ENCODE measurements at places on chromosomes 6 and 20.

- DNase-seq, result no peak
These were observed 727.2 kb upstream of the MARCKS start for GRCh38 chr6:113129991-113130390.

DNA sequence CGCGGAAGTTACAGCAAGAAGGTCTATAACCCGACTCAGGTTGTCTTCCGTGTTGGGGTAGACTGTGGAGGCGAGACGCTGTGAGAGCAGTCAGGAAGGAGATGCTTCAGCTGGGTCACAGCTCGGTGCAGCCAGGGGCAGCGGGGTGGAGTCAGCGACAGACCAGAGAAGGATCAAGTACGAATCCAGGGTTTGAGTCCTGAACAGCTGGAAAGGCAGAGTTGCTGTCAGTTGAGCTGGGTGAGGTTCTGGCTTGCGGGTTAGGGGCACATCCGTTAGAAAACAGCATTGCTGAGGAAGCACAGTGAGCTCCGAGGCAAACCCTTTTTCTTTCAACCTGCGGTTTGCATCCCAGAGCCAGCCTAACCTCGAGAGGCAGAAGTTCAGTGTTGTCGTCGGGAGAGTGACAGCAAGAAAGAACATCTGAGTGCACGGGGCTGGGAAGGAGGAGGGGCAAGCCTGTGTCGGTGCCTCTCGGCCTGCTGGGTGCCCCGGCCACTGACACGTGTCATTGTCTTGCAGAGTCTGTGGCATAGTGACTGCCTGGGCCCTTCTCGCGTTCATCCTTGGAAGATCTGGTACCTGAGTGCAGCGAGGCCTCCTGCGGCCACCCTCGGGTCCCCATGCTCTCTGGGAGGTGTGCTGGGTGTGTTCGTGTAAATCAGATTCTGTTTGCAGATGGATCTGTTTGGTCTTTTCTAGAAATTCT, 20.0 kb downstream of the PNLDC1 start:
- DNase-seq, result no peak

DNA sequence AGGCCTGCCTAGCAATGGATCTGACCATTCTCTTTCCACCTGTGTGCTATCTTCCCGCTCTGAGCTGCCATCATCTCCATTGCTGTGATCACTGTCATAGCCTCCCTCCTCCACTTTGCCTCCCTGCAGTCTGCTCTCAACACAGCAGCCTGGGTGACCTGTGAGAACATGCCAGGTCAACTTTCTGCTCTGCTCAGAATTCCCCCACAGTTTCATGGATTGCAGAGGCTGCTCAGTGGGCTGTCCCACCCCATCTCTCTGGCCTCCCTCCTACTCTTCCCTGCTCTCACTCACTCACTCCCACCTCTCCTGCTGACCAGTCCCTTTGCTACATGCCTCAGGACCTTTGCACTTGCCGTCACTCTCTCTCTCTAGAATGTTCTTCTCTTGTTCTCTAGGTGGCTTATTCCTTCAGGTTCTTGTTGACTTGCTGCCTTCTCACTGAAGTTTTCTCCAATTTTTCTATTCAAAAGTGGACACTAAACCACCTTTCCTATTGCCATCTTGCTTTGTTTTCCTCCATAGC, 159.9 kb downstream of the CD83 start:
- DNase-seq, result no peak

- DNase-seq, result no peak
These were observed 61.9 kb upstream of the NRSN1 start for GRCh38 chr6:24064106-24064505.

- DNase-seq, result no peak
These were observed 81.6 kb downstream of the DTD1 start for GRCh38 chr20:18669241-18670019.

DNA sequence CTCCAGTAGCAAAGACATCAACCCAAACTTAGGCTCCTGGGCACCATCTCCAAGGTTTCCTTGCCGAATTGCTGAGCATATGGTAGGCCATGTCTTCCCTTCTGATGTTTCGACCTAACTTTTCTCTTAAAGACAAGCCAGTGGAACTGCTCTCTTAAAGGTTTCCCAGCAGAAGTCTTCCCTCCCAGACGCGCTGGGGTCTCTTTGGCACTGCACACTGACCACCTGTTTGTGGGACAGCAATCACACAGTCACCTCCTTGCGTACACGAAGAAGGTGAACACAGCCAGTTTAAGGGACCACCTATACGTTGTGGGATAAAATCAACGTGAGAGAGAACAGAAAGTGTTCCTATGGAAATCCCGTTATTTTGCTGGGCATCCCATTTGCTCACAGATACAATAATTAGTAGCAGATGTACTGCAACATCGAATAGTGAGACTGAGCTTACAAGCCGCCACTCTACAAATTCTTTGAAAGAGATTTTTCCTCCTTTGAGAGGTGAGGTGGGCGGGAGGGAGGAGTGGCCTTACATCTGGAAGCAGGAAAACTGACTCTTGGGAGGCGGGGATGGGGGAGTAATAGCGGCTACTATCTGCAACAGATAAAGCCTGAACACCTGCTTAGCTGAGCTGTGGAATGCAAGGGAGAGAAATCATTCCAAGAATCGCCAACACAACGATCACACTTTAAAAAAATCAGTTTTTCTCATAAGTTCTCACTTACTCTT, 9.9 kb downstream of the GRIK2 start:
- DNase-seq, result no peak

DNA sequence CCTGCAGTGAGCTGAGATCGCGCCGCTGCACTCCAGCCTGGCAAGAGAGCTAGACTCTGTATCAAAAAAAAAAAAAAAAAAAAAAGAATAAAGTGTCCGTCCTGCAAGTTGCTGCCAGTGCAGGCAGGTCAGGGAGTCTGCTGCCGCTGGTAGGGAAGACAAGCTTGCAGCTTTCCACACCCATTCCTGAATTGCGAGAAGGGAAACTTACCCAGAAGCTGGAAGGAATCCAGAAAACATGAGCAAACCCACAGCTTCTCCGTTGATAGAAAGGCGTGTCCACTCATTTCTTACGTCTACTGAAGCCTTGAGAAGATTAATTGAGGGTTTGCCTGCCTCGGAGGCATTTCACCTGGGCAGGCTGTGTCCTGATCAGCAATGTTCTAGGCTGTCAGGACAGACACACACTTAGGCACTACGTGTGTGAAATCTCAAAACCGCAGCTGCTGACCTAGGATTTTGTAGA, 61.6 kb upstream of the DSP start:
- peak; percentile 72 for DNase-seq

GRCh38 chr6:1393641-1394283, 4.4 kb downstream of the FOXF2 start:
- DNase-seq, result no peak

- no peak for DNase-seq
These were observed 1.7 kb downstream of the SNX21 start for GRCh38 chr20:45835329-45835765.

GRCh38 chr6:104431096-104431495, 428.6 kb downstream of the HACE1 start:
- no peak for DNase-seq

DNA sequence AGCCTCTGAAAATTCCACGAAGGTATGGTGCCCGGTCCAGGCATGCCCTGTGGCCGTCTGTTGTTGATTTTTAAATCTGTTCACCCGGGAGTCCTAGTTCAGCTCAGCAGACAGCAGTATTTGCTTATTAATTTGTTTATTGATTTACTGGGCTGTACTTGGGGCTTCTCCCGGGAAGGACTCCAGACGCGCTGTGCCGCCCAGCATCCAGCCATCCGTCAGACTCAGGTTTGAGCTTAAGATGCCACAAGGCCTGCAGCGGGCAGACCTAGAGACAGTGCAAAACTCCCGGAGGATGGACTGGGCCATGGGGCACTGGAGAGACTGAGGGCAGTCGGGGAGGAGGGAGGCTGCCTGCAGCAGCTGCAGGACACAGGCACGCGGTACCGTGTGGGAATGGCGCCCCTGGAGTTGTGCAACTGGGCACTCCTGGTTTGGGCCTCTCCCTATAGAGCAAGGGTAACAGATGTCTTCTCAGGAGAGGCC, 17.3 kb upstream of the CCDC167 start:
- DNase-seq, result no peak

GRCh38 chr20:56361900-56362299, 3.1 kb downstream of the FAM210B start:
- DNase-seq, result no peak

GRCh38 chr6:137223370-137224131, 4.4 kb upstream of the IFNGR1 start:
- DNase-seq, result no peak

- DNase-seq, result no peak
These were observed 3.1 kb downstream of the NTSR1 start for GRCh38 chr20:62711703-62712101.

DNA sequence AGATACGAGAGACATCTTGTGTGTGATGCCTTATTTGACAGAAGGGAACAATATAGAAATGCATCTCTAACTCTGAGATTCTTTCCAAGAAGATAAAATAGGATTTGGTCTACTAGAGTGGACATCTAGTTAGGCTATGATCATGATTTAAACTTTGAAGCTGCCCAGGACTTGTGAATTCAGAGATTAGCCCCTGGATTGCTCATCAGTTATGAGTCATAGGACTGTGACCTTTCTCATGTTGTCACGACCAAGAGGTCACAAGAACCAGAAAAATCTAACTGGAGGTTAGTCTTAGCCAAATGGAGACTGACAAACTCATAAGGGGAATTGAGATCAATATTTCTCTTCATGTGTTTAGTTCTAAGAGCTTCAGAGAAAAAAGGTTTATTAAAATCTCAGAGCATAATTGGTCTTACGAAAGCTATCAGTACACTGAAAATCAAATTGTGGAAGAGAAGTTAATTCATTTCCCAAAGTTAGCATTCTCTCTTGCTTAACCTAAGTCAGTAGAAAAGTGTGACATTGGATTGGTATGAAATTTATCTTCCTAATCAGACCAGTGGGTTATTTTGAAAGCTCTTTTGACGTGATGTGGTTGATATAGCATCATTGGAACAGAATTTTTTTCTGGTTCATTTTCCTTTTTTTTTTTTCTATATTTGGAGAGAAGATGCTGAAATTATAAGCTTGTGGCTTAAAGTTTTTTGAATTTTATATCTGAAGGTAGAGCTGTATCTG, 245.7 kb downstream of the RNF144B start:
- peak; percentile 20 for DNase-seq

- no peak for DNase-seq
These were observed 8.0 kb downstream of the INSM1 start for GRCh38 chr20:20375862-20376261.

DNA sequence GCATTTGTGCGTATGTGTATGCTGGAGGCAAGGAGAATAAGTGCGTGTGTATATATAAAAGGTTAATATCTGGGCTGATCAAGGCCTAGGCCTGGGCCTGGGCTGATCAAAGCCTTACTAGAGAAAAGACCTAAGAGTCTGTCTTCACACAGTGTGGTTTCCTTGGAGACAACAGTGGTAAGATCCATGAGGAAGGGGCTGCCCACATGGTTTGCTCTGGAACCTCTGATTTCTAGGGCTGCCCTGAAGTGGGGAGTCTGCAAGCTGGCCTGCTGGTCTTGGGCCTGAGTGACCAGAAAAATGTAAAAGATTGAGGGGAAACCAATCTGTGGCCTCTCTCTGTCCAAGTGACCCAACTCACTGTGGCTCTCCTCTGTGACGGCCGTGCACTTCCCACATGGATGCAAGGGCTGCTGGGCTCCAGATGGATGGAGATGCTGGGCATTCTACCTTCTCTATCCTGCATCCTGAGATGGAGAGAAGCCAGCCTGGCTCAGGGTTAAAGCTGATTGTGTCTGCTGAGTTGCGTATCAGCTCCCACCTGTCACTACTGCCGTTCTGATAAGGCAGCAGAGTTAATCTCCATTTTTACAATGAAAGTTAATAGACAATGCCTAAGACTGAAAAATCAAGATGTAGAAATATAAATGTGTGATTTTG, 90.3 kb upstream of the NXT1 start:
- DNase-seq, result no peak

DNA sequence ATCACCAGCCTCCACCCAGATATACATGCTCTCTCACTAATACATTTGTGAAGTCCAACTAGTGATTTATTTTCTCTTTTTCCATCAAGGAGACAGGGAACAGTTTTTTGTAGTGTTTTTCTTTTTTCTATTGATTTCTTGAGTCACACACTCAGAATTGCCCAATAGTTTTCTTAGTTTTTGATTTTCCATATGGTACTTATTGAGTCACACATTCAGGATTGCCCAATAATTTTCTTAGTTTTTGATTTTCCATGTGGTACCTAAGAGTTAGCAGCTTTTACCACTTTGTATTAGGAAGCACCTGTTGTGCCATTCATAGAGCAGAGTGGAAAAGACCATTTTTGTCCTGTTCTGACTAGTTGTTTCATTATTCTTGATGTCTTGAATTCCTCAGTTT, 1268.8 kb downstream of the EPHA7 start:
- DNase-seq, result no peak

- no peak for DNase-seq
These were observed 79.4 kb downstream of the ADGRG6 start for GRCh38 chr6:142381181-142381580.

DNA sequence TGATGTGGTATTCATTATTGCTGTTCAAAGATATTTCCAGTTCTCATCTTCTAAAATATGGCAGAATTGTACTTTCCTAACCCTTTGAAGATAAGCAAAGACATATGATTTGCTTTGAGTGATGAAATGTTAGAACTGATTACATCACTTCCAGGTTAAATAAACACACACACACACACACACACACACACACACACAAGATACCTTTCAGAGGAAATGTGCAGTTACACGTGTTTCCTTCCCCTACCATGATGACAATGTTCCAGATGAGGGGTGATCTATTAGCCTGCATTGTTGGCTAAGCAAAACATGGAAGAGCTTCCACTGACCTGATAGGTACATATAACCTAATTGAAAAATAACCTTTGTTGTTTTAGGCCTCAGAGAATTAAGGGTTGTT, 11.7 kb upstream of the FRK start:
- no peak for DNase-seq

DNA sequence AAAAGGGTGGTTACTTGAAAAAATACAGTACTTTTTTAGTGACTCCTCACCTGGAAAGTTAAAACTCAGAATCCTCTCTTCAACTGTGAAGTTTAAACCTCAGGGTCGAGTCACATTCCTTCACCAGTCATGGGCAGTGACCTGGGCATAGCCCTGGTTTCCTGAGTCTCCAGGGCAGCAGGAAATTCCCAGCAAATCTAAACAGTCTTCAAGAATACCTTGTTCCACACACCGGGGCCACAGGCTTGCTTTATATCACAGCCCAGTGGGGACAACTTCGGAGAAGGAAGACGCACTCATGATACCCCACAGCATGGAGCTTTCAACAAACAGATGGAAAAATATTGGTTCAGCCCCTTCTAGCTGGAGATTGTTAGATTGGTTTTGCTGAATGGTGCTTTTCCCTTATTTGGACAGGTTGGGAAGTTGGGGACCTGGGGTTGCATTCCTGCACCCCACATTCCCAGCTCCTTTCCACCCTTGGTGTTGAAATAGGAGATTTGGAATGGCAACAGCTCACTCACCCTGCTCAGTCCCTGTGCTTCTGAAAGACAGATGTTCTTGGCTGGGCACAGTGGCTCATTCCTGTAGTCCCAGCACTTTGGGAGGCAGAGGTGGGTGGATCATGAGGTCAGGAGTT, 113.0 kb upstream of the TMEM170B start:
- no peak for DNase-seq

DNA sequence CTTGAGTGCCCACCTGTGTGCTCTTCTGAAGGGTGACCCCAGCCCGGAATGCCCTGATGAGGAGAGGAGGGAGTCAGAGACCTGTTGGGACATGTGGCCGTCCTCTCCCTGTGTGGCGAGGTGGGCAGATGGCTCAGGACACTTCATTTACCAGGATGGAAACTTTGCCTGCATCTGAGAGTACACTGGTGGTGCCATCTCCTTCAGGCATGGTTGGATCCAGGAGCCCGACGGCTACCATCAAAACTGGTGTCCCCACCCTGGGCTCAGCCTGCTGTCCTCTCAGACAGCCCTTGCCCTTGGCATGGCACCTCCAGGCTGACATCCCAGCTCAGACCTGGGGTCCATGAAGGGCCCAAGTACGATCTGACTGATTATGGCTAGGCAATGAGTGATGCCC, 7.0 kb upstream of the OSBPL2 start:
- DNase-seq, result no peak

Measured in retinal pigment epithelial cell (primary cell).